ENCODE measurements at places on chromosomes 5 and 9.

GRCh38 chr9:117825609-117826347, 121.6 kb downstream of the TLR4 start:
- DNase-seq: peak; percentile 54

DNA sequence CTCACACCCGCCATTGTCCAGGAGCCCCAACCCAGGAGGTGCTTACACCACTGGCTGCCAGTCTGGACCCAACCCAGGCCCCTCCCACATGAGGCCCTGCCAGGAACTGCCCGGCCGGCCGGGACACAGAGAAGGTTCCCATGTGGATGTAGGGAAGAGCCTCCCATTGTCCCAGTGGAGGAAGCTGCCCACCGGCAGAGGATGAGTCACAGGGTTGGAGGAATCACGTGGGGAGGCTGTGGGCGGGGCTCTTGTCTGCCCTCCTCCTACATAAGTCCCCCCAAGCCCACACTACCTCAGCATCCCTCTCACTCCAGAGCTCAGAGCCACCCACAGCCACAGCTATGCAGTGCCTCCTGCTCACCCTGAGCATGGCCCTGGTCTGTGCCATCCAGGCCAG, 26.1 kb downstream of the PAEP start:
- DNase-seq: no peak

DNA sequence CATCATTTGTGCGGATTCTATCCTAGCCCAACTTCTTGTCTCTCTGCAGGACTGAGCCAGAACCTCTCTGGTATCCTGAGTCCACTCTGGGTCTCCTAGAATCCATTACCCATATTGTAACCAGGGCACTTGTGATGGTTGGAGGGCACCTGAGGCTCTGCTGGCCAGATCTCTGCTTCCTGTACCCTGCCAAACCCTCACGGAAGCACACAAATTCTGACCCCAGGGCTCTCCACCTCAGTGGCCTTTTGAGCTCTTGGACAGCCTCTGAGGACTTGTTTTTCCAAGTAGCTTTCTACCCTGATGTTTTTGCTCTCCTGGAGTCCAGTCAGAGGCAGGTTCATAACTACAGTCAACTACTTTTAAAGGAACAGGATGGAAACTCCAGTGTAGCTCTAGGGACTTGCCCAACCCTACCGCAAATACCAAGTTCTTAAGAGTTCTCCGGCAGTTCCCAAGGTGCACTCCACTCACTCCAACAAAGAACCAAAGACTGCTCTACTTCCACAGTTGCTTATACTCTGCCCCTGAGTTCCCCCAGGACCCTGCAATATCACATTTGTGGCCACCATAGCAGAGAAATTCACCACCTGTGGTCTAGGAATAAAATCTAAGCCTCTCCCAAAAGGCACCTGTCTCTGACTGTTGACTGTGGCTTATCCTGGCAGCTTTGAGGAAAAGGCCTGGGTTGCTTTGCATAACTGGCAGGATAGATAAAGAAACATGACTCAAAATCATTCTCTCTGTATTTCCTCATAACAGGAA, 9.6 kb downstream of the PIP5K1B start:
- no peak for DNase-seq

DNA sequence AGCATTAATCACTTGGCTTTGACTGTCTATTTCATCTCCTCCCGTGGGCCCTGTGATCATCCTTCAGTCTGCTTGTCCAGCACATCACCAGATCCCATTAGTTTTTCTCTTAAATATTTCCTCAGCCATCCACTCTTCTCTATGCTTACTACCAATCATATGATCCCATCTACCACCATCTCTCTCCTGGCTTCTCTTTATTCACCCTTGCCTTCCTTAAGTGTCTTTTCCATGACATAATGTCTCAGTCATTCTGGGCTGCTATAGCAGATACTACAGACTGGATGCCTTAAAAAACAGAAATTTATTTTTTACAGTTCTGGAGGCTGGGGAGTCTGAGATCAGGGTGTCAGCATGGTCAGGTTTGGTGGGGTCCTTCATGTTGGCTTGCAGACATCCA, 208.4 kb upstream of the PPP1R2B start:
- no peak for DNase-seq

GRCh38 chr9:131289301-131290035, at the start of gene PLPP7:
Gene PLPP7 (plus strand): TSS chr9:131289723. CDS start chr9:131289998, 275 bp downstream.
- no peak for DNase-seq

- DNase-seq: no peak
Measured at GRCh38 chr9:109062543-109062942, 49.2 kb upstream of the CTNNAL1 start.

- DNase-seq: no peak
Measured at GRCh38 chr9:132461281-132461896, 51.4 kb downstream of the CFAP77 start.

DNA sequence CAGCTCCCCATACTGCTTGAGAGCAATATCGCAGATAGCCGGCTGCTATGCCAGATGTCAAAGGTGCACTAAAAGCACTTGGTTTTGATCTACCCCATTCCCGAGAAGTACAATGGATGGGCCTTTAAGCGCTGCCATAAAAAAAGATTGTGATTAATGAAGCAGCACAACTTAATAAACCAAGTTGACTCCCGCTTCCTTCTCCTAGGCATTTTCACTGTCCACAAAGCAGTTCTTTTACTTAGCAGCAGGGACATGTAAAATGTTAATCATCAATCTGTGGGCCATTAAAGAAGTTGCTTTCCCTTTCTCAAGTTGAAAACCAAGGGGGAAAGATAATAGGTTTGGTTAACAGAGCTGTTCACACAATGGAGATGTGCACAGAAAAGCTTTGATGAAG, 176.4 kb downstream of the TRPM6 start:
- DNase-seq: no peak

DNA sequence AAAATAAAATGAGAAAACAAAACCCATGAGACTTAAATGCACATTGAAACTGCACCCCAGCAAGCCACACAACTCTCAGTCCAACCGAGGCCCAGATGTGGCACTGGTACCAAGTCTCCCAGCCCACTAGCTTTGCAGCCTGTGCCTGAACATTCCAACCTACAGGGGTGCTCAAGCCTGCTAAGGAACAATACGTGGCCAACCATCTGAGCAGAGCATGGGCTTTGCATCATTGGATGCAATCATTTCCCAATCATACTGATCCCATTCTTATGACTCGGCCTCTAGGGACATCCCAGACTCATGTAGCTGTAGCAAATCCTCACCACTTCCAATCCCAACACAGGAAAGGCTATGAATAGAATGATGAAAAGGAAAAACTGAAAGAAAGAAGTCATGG, 297.2 kb downstream of the SPOCK1 start:
- no peak for DNase-seq
